ENCODE measurements at places on chromosomes 2 and 18. TPM values are rescaled to one million over a fixed set of nuclear protein-coding genes. Genes with fewer than 3 reads are reported as not detected.

The CTAGE1 gene
- total RNA-seq = not detected

The SIX3 gene
- not detected for total RNA-seq

The TRABD2A gene
- total RNA-seq = 1.4 TPM

The DNMT3A gene
- total RNA-seq = 31.0 TPM

The KYNU gene
- not detected for total RNA-seq

The RFTN2 gene
- 14.4 TPM for total RNA-seq

The SYT4 gene
- total RNA-seq = not detected

The ADNP2 gene
- total RNA-seq = 17.0 TPM

DNA sequence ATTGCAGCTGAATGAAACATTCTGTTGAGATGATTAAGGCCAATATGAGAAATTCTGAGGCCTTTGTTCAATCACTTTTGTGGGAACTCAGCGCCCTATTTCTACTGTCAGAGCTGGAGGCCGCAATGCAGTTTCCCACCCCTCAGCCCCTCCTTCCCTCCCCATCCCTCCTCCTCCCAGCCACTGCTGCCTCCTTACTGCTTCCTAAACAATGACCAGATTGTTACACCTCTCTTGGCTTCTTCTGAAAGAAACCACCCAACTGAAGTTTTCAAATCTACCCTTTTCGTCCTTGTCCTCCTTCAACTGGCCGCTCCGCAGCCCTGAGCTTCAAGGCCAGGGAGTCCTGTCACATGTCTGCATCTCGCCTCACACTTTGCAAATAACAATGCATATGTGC lies 36.7 kb upstream of the MAPK4 start:
- no peak for DNase-seq

DNA sequence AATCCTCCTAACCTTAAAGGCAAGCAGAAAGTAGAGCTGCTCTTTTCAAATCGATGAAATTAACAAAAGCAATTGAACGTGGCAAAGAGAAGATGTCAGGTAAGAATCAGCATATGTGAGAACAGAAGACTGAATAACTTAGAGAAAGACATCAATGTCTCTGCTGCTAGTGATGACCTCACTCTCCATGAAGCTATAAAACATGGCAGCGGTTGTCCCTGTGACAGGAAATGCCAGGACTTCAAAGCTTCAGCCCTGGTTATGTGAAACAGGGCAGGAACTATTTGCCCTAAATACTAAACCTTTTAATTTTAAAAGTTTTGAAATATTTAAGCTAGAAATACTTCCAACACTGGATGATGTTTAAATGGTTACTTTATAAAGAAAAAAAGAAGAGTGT lies 383.7 kb downstream of the XIRP2 start:
- no peak for DNase-seq

GRCh38 chr18:23126376-23127056 lies 8.8 kb upstream of the CABLES1 start:
- DNase-seq = no peak

GRCh38 chr2:88606371-88607030 lies 20.8 kb downstream of the EIF2AK3 start:
- no peak for DNase-seq

- DNase-seq = peak; percentile 21
Measured at GRCh38 chr2:72932045-72932740, 14.9 kb downstream of the EMX1 start.

DNA sequence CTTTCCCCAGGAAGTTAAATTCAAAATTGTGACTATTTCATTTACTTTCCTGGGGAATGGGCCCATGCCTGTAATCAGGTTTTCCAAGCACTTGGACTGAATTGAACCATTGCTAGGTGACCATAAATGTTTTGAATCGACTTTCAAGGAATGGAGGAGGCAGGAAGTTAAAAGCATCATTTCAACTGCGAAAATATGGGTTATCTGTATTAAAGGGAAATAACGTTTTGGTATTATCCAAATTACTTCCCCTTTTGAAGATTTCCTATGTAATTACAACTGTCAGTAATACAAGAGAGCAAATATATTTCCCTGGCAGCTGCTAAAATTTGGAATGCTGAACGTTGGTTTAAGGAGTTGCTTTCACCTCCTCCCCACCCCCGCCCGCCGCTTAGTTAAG lies 19.0 kb downstream of the PNO1 start:
- no peak for DNase-seq

- no peak for DNase-seq
Measured at GRCh38 chr2:20451000-20451290, 4.1 kb downstream of the RHOB start.

- DNase-seq = peak; percentile 35
Measured at GRCh38 chr2:3805201-3805939, 102.0 kb downstream of the DCDC2C start.

GRCh38 chr2:150885236-150885635 lies 376.4 kb downstream of the RBM43 start:
- no peak for DNase-seq

DNA sequence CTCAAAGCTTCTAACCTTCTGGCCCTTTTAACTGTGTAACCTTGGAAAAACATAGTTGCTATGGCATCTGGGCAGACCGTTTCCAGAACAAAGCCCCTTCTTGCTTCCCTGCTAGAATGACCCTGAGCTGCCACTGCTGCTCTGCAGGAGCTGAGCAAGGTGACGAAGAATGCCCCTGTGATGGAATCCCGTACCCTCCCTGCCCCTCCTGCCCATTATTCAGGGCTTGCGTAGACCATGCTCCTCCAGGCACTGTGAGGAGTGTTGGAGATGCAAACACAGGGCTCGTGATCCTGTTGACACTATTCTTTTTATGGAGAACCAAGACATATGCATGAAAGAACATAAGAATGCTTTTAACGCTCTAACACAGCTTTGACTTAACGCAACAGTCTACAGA lies 191.1 kb downstream of the CDH2 start:
- no peak for DNase-seq

- no peak for DNase-seq
Measured at GRCh38 chr18:64986906-64987495, 763.8 kb upstream of the CDH7 start.

Measured in dermis blood vessel endothelial cell (primary cell).